ENCODE measurements at places on chromosomes 3 and 15. TPM values are rescaled to one million over a fixed set of nuclear protein-coding genes. Genes with fewer than 3 reads are reported as not detected.
A peak's percentile ranks its signal among the peaks of the same experiment; 100 is the strongest.

Gene HHATL
- not detected for total RNA-seq

Gene DPP8
- 45.9 TPM for total RNA-seq

Gene STAG1
- 39.3 TPM for total RNA-seq

DNA sequence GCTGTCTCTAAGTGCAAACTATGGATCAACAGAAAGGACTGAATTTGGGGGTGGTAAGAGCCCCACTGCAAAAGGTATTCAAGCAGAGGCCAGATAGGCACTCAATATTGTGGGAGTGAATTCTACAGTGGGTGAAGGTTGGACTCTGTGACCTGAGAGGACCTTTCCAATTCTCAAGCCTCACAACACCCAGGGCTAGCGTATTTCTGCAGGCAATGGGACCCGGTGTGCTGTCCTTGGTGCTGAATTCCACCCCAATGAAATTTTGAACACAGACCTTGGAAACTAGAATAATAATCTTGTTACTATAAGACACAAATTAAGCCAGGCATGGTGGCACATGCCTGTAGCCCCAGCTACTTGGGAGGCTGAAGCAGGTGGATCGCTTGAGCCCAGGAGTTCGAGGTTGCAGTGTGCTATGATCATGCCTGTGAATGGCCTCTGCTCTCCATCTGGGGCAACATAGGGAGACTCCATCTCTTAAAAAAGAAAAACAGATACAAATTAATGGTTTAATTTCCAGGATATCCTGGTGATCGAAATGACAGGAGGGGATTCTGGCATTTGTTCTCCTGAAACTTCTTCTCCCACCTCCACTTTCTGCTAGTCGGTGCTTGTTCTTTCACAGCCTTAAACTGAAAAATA lies 135.4 kb downstream of the RAB11A start:
- peak; percentile 55 for DNase-seq

DNA sequence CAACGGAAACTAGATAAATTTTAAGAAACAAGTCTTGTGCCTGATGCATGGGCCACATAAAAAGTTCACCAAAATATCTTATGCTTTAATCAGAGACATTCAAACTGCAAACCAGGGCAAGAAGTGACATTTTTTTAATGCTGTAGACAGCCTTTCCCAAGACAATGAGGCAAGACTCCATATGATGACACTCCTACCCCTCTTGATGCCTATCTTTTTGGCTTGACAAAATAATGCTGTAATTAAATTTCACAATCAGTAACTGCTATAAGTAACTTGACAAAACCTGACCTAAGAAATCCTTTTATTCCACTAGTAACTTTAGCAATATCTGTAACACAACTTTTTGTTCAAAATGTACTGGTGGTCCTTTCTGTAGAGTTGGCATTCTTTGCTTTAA lies 48.7 kb downstream of the ECT2 start:
- no peak for DNase-seq

DNA sequence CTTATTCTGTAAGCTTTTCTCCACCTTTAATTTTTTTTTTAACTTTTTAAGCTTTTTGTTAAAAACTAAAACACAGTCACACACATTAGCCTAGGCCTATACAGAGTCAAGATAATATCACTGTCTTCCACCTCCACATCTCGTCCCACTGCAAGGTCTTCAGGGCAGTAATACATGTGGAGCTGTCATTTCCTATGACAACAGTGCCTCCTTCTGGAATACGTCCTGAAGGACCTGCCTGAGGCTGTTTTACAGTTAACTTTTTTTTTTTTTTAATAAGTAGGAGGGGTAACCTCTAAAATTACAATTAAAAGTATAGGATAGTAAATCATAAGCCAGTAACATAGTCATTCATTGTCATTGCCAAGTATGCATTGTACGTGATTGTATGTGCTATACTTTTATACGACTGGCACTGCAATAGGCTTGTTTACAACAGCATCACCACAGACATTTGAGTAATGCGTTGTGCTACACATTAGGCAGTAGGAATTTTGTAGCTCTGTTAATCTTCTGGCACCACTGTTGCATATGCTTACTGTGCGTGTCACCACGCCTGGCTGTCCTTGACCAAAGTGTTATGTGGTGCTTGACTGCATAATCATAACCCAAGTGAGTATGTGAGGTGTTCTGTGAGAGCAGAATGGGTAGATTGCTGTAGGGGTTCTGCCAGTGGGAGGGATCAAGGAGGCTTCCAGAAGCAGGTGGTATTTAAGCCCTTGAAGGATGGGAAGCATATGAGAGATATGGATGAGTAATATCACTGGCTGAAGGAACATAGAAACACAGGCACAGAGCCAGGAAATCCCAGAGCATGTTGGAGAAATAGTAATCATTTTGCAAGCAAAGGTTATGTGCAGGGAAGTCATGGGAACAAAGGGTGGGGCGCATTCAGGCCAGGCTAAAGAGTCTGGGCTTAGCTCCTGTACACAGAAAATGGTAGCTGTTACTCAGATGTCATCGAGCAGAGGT lies 18.3 kb downstream of the FBXO22 start:
- DNase-seq = peak; percentile 22

- peak; percentile 8 for DNase-seq
These were observed 193.4 kb downstream of the ZNF621 start for GRCh38 chr3:40718209-40718608.

GRCh38 chr3:150494411-150494977 lies 51.8 kb downstream of the SERP1 start:
- DNase-seq = no peak
